ENCODE measurements at places on chromosomes 6 and 20. TPM values are rescaled to one million over a fixed set of nuclear protein-coding genes. Genes with fewer than 3 reads are reported as not detected.

Gene SALL4
- not detected for polyA plus RNA-seq

Gene MOCS3
- 2.7 TPM for polyA plus RNA-seq

Gene TBC1D22B
- 10.7 TPM for polyA plus RNA-seq

Gene LKAAEAR1
- polyA plus RNA-seq, result not detected

Gene FKBP5
- polyA plus RNA-seq, result 351 TPM

Gene GSTA5
- polyA plus RNA-seq, result not detected

- no peak for DNase-seq
These were observed 110.1 kb upstream of the HS3ST5 start for GRCh38 chr6:114452785-114453401.

GRCh38 chr6:24658573-24659560 is 7.8 kb downstream of the TDP2 start:
- no peak for DNase-seq

GRCh38 chr20:13147071-13147963 is 73.8 kb upstream of the ISM1 start:
- DNase-seq, result no peak

- DNase-seq, result no peak
These were observed 6.6 kb downstream of the TRIM15 start for GRCh38 chr6:30169658-30170614.

GRCh38 chr6:15736297-15736696 is 73.5 kb upstream of the DTNBP1 start:
- no peak for DNase-seq

- DNase-seq, result no peak
These were observed 86.1 kb upstream of the CD83 start for GRCh38 chr6:14031516-14031915.
